ENCODE measurements at places on chromosomes 7 and 10.

- no peak for DNase-seq
These were observed 178.3 kb downstream of the PRKCQ start for GRCh38 chr10:6401558-6402348.

GRCh38 chr10:30862486-30862885, 169.2 kb downstream of the ZNF438 start:
- no peak for DNase-seq

- DNase-seq: no peak
These were observed 120.3 kb downstream of the GATA3 start for GRCh38 chr10:8174762-8175161.

DNA sequence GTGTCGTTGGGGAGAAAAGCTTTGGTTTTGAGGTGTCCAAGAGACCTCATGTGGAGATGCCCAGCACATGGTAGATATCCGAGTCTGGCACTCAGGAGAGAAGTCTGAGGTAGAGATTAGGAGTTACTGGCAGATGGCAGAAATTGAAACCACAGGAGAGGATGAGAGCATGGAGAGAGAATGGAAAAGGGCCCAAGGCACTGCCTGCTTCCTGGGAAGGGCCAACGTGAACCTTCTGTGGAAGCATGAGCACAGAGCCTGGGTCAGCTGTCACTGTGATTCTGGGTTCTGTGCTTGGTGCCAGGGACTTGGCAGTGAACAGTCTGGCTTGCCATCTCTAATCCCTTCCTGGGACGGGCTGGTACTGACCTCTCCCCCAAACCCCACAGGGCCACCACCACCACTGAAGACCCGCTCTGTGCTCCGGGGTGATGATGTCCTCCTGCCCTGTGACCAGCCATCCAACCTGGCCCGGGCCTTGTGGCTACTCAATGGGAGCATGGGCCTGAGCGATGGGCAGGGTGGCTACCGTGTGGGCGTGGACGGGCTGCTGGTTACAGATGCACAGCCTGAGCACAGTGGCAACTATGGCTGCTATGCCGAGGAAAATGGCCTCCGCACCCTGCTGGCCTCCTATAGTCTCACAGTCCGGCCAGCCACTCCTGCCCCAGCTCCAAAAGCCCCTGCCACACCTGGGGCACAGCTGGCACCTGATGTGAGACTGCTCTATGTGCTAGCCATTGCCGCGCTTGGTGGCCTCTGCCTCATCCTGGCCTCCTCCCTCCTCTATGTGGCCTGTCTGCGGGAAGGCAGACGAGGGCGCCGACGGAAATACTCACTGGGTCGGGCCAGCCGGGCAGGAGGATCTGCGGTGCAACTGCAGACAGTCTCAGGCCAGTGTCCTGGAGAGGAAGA, 4.1 kb downstream of the MRPL43 start:
- no peak for DNase-seq

DNA sequence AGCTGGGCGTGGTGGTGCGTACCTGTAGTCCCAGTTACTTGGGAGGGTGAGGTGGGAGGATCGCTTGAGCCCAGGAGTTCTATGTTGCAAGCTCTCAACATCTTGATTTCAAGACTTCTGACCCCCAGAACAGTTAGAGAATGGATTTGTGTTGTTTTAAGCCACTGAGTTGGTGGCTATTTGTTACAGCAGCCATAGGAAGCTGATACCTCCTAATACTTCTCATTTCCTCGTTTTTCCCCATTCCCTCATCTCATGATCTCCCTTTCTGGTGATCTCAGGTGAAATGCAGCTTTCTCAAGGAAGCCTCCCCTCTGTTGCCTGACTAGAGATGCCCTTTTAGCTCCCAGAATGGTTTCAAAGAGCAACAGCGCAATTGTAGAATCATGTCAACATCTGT, 378.8 kb downstream of the TYW1 start:
- DNase-seq: no peak

GRCh38 chr10:14306190-14306589, 24.5 kb downstream of the FRMD4A start:
- no peak for DNase-seq

- no peak for DNase-seq
These were observed 100.6 kb downstream of the MICU1 start for GRCh38 chr10:72525277-72525676.

GRCh38 chr10:14617852-14618251, 156.8 kb downstream of the FAM107B start:
- no peak for DNase-seq

DNA sequence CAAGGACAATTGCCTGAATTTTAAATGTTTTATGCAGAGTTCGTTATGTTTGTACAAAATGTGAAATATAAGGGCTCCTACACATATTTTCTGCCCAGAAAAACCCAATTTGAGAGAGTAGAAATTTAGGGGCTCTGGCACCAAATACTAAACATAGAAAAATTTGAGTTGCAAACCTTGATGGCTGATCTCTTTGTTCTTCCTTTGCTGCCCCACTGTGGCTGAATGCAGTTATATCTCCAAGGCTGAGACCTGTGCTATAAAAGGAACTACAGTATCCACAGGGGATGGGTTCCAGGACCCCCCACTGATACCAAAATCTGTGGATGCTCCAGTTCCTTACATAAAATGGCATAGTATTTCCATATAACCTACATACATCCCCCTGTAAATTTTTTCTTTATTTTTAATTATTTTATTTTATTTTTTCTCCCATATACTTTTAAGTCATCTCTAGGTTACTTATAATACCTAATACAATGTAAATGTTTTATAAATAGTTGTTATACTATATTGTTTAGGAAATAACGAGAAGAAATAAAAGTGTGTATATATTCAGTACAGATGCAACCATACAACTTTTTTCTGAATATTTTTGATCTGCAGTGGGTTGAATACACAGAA, 22.5 kb downstream of the CFAP43 start:
- DNase-seq: no peak

- no peak for DNase-seq
These were observed 42.4 kb downstream of the XRCC2 start for GRCh38 chr7:152633504-152633903.

DNA sequence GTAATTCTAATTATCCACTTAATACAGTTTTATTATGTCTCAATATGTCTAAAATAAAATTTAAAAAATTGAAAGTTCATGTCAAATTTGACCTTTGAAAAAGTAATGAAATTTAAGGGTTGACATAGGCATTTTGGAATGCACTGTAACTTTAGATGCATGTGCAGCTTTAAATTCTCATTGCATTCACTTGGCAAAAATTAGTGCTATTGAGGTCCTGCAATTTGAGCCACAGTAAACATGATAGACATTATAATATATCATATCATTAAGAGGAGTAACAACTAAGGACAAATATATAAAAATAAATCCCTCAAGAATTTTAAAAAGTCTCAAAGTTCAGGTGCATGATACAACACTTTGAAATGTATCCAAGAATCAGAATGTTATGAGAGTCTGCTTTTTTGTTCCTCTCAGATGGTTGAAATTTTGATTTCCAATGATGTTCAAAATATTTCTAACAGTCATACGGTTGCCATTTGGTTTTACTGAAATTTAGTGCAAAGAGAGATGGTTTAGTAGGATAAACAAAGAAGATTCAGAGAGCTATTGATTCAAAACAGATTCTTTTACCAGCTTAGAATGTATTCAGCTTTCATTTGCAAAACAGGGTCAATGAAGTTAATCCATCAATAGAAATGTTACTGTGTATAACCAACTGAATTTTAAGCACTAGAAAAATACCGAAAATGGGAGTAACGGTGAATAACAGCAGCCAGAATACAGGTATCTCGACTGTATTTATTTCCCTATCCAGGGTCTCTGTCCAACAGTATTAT, 71.8 kb downstream of the SEMA3A start:
- DNase-seq: no peak

GRCh38 chr7:27686315-27686714, 23.6 kb upstream of the HIBADH start:
- DNase-seq: no peak

DNA sequence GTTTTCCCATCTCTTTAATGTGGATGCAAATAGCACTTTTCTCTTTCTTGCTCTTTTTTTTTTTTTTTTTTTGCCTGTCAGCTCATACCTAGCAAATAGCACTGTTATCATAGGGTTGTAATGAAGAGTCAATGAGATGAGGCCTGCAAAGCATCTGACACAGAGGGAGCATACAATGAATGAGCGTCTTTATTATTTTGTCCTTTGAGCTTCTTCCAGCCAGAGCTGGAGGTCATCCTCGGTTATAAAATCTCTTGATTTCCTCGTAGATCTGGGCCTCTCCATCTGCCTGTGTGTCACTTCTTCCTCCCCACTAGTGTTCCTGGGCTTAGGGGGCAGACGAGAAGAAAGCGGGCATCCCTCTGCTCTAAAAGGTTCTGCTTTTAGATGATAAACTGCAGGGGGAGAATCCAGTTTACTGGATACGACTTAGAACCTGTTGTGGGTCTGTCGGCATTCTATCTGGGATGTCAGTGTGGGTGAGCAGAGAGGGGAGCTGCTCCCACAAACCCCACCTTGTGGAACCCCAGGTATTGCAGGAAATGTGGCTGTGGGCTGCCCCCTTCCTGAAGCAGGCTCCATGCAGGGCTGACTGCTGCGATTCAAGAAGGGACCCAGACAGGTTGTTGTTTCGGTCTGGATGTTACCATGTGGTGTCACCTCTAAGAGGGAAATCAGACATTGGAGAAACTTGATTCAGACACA, 135.8 kb upstream of the GPR26 start:
- no peak for DNase-seq

Data from activated gamma-delta T cell (primary cell).